Kidney (tissue), 22 donors: ENCODE measurements at places on chromosomes 13 and 19.
A peak's percentile ranks its signal among the peaks of the same experiment; 100 is the strongest.

- H3K4me1 ChIP-seq = no peaks in the 10 kb centered on the region
- no peak overlapping the region for H3K4me3 ChIP-seq
- H3K27ac ChIP-seq = no peak overlapping the region
- H3K27me3 ChIP-seq = no peaks in the 10 kb centered on the region
- no peaks in the 10 kb centered on the region for H3K36me3 ChIP-seq
Measured at GRCh38 chr19:32397671-32398101, 7.9 kb upstream of the DPY19L3 start.

- H3K27ac ChIP-seq = no peak overlapping the region
- no peaks in the 10 kb centered on the region for H3K36me3 ChIP-seq
- no peak for DNase-seq
Measured at GRCh38 chr13:76707360-76707759, 178.8 kb downstream of the KCTD12 start.

DNA sequence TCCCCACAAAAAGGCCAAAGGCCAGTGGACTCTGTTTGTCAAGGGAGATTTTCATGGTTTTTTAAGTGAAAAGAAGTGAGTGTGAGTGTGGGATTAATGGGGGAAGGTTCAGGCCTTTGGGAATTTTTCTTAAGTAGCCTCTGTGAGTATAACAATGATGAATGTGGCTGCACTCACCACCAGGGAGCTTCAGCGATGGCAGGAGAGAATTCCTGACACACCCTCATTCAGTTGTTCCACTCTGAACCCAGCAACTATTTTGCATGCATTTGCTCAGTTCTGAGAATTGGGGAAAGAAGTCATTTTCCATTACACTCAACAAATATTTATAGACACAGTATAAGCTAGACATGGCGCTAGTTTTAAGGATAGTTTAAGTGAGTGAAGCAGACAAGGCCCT lies 117.9 kb downstream of the CCNA1 start:
- no peaks in the 10 kb centered on the region for H3K4me1 ChIP-seq
- no peaks in the 10 kb centered on the region for H3K27me3 ChIP-seq
- no peak overlapping the region for H3K27ac ChIP-seq
- H3K4me3 ChIP-seq = no peak overlapping the region
- no peak for DNase-seq

DNA sequence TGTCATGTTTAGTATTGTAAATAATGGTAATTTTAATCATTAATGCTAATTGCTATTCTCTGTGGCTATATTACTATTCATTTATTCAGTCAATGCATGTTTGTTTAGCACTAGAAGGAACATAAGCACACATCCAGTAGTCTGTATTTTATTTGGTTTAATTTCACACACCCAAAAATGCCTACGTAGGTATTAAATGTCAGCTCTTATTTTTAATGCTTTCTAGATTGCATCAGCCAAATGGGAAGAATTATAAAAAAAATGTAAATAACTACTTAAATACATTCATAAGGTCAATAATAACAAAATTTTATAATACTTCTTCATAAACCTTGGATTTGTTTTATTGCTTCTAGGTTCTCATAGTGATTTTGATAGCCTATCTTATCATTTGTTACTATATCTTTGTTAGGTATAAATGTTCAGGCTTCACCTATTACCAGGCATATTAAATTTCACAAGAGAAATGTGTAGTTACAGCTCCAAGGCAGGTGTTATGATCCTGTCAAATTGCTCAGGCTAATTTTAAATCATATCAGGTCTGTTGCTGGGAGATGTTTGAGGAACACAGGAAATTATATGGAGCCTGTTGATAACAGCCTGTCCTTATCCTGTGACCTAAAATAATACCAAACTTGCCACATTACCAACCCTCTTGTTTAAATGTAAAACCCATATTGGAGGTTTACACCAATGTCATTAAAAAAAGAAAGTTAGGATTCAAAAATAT lies 34.4 kb downstream of the ITGBL1 start:
- H3K36me3 ChIP-seq = no peaks in the 10 kb centered on the region
- no peak overlapping the region for H3K4me3 ChIP-seq
- DNase-seq = no peak
- no peaks in the 10 kb centered on the region for H3K4me1 ChIP-seq
- H3K27ac ChIP-seq = no peak overlapping the region
- H3K27me3 ChIP-seq = no peaks in the 10 kb centered on the region

- peak within 1 kb of the TSS; percentile 71 for H3K27ac ChIP-seq
- H3K4me1 ChIP-seq = peaks cover 6% of the 10 kb centered on the region
- DNase-seq = no peak
- H3K4me3 ChIP-seq = peak within 1 kb of the TSS; percentile 80
Measured at GRCh38 chr19:41882568-41883462, at the start of gene ARHGEF1. Gene ARHGEF1 (plus strand): TSS chr19:41883184. CDS start chr19:41888083, 4,899 bp downstream.
